ENCODE measurements at places on chromosomes 12 and 14.

DNA sequence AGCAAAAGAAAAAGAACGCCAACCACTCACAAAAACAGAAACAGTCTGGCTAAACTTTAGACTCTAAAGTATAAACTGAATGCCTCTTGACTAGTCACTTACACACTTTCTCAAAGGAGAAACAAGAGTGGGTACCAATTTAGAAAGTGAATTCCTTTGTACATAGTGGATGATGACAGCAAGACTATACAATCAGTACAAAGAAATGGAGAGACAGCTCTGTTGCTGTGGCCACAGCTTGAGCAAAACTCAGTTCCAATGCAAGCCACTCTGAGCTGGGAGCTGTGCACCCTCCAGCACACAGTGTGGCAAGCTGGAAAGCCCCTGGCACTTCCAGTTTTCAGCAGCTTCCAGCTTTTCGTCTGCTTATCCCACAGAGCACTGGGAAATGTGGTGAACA lies 21.7 kb downstream of the NT5DC3 start:
- DNase-seq, result no peak

DNA sequence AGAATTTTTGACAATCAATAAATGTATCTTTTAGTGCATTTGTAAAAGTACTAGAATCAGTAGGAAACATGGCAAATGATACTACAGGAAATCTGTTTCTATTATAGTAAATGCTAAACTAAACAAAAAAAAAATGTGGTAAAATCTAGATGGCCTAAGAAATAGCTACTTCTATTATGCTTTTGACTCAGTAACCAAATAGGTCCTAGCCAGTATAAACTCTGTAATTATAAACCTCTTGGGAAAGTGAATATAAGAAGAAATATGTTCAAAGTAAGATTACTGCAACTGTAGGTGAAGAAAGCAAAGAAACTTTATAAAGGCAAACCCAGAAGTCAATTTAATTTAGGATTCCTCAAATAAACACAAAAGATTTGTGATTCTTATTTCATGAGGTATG lies 581.2 kb downstream of the LRFN5 start:
- DNase-seq, result no peak

DNA sequence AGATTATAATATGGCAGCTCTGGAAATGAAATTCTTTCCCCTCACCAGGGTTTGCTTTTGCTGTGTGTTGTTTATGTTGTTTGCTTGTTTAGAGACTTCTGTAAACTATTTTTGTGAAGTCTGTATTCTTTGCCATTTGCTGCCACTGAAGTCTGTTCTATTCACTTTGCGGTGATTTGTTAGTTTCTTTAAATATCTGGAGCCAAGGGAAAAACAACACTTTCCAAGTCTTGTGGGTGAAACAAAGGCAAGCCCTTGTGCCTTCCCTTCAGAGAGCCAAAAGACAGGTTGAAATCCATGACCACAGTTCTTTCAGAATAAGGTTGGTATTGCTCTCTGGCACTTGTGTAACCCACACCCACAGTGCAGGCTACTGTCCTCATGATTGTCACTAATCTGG lies 59.5 kb upstream of the RNU6-7 start:
- no peak for DNase-seq

- DNase-seq, result no peak
These were observed 5.3 kb downstream of the OASL start for GRCh38 chr12:121033625-121034349.

GRCh38 chr12:108302403-108303311 lies 36.5 kb downstream of the CMKLR1 start:
- no peak for DNase-seq

GRCh38 chr14:57834961-57835360 lies 30.9 kb downstream of the SLC35F4 start:
- no peak for DNase-seq

GRCh38 chr12:68140556-68140955 lies 19.0 kb downstream of the IFNG start:
- no peak for DNase-seq

- no peak for DNase-seq
These were observed 97.4 kb downstream of the C12orf50 start for GRCh38 chr12:87931812-87932211.

GRCh38 chr12:82438356-82438755 lies 80.0 kb downstream of the METTL25 start:
- no peak for DNase-seq

- peak; percentile 11 for DNase-seq
These were observed 42.2 kb upstream of the CAPRIN2 start for GRCh38 chr12:30796891-30797371.

GRCh38 chr12:94250130-94250529 lies 101.8 kb downstream of the PLXNC1 start:
- no peak for DNase-seq

GRCh38 chr12:94080341-94081009 lies 67.9 kb upstream of the PLXNC1 start:
- DNase-seq, result no peak

DNA sequence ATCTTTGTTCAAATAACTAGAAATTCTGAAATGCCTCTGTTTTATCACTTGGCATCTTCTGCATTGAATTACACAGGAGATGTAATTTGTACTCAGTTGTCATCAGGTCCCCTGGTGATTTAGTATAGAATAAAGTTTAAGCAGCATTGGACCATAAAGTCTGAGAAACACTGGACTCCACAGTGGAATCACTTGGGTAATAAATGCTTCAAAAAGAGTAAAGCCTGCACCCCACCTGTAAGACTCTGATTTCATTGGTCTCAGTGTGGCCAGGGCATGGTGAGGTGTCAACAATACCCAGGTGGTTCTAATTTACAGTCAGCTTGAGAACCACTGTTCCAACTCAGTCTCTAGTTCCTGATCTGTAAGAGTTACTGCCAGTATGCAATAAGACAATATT lies 148.9 kb downstream of the ITPR2 start:
- DNase-seq, result no peak

DNA sequence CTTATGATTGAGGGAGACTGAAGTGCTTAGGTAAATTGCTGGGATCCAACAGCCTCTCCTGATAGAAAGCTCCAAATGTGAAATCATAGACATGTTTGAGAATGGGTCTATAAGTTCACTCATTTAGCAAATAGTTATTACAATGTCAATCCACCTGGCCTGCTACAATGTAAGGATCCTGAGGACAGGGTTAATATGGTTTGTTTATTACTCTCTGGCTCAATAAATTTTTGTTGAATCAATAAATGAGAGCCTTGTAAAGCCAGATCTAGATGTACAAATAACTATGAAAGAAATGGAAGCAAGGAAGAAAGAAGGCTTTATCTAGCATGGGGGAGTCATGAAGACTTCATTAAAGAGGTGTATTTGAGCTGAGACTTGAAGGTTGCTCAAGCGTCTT lies 165.6 kb upstream of the IGF1 start:
- no peak for DNase-seq

GRCh38 chr12:51281202-51281924 lies 11.1 kb upstream of the SMAGP start:
- DNase-seq, result no peak

GRCh38 chr12:13686260-13686659 lies 295.1 kb downstream of the GRIN2B start:
- DNase-seq, result no peak

GRCh38 chr12:67241482-67241881 lies 27.7 kb upstream of the CAND1 start:
- no peak for DNase-seq

DNA sequence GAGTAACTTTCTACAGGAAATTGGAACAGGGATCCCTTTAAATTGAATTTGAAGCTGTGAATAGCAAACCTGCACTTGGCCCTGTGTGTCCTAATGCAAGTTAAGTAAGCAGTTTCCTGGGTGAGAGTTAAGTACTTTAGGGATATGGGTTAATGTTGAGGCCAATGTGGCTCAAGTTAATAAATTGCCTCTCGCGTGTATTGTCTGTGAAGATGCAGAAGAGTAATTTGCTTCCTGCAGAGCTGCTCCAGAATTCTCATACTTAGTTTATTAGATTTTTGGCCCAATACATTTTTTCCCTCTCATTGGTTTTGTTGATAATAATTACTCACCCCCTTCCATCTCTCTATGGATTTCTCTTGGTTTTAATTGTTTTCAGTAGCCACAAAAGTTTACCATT lies 86.5 kb downstream of the SLC25A47 start:
- DNase-seq, result no peak

DNA sequence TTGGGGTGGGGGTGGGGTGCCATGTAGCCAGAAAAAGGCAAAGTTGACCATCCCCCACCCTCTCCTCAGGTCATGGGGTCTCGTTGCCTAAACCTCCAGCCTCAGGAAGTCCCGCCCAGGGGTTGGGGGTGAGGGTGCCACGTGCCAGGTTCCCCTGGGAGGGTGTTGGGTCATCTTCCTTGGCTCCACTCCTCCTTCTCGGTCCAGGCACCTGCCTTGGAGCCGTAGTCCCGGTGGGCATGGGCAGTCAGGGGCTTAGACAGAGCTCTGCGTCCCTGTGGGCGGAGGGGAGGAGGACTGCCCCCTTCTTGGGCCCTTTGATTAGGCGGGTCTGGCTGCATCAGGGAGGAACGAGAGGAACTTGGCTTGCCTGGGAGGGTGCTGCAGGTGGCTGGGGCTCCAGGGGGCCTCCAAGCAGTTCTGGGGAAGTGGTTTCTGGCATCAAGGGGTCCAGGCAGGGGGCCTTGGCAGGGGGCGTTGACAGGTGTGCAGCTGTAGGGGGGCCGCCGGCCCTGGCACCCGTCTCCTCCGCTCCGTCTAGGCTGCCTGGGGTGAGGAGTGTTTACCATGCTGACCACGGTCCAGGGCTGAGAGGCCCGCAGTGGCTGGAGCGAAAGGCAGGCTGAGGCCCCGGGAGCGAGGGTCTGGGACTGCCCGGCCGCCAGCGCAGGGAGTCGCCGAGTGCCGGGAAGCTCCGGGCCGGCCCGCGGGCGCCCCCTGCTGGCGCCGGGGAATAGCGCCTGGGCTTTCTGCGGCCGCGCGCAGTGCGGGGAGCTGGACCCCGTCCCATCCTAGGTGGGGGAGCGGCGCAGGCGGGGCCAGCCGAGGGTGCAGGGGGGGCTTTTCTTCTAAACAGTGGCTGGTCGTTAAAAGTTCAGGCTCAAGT lies 7.9 kb downstream of the SETD1B start:
- peak; percentile 69 for DNase-seq

- DNase-seq, result no peak
These were observed 10.4 kb downstream of the CORO1C start for GRCh38 chr12:108720757-108721514.

- DNase-seq, result no peak
These were observed 37.2 kb upstream of the TUBA1C start for GRCh38 chr12:49227713-49228112.

GRCh38 chr12:115472852-115473251 lies 788.9 kb upstream of the TBX3 start:
- no peak for DNase-seq

DNA sequence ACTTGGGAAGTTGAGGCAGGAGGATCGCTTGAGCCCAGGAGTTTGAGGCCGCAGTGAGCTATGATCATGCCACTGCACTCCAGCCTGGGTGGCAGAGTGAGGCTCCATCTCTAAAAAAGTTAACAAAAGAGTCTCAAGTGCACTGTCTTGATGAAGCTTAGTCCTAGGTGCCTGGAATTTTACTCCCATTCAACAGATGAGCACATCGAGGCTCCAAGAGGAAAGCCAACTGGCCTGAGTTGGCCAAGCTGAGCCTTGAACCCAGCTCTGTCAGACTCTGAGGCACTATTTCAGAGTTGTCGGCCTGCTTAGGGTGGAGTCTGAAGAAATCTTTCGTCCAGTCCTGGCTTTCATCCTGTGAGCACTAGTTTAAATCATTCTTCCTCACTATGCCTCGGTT lies 98.1 kb upstream of the MAP1LC3B2 start:
- DNase-seq, result no peak

DNA sequence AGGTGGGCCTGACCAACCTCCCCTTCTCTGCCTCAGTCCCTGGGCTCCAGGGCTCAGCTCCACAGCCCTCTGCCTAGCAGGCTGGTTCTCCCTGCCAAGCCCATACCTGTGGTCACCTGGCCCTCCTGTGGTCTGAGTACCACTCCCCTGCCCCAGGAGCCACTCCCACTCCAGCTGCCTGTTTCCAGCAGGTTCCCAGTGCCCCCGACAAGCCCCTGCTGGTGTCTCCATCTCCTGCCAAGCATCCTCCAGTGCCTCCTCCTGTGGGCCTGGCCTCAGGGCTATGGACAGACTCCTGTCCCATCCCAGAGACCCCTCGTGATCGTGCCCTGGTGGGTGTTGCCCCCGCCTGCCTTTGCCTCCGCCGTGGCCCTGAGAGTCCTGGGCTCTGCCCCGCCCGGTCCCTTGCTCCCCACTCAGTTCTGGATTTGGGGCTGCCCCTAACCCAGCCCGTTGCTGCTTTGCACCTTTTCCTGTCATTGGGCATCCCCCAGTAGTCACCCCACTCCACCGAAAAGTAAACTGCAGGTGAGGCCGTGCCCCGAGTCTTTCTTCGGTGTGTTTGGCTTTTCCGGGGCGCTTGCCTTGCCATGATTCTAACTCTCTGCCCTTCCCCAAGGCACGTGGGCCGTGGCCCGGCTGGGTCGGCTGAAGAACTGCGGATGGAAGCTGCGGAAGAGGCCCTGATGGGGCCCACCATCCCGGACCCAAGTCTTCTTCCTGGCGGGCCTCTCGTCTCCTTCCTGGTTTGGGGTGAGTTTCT lies 9.8 kb downstream of the MEG3 start:
- DNase-seq, result no peak

DNA sequence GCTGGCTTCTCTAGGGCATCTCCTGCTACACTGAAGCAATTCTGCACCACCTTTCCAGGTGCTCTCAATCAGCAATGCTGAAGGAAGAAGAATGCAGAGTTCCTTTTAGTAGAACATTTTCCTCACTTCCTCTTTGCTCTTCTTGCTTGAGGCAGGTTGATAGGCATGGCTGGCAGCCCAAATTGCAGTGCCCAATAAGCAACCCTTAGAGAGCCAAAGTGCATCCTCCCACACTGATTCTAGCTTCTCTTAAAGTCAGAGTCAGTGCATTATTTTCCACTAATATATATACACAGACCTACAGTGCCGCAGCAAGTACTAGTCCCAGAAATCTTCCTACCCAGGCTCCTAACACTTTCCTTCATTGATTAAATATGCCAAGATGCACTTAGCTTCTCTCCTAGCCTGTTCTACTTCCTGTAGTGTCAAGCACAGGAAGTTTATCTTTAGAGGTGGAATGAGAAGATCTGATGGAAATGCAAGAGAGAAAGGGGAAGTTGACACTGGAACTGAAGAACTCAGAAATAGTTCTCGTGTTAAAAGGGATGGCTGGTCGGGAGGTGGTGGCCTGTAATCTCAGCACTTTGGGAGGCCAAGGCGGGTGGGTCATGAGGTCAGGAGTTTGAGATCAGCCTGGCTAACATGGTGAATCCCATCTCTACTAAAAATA lies 132.7 kb downstream of the SSPN start:
- no peak for DNase-seq

GRCh38 chr14:91509878-91510170 lies 286 bp downstream of the PPP4R3A start:
- no peak for DNase-seq

DNA sequence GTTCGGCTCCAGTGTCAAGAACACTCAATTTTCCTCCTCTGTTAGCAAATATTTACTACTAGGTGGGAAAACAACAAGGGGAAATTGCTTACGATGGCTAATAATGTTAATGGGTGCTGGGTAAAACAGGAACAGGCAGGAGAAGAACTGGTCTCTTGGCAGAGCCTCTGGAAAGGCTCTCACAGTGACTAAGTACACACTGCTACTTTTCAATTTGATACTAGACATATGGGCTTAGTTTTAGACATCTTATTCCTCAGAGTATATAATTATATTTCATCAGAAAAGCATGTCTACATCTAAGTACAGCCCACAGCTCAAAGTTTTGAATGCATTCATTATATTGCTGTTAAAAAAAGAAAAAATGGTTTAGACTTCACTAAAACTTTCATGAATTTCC lies 65.4 kb upstream of the SAV1 start:
- no peak for DNase-seq

- no peak for DNase-seq
These were observed 42.0 kb downstream of the ADIPOR2 start for GRCh38 chr12:1732914-1733313.

GRCh38 chr12:94033101-94033500 lies 115.3 kb upstream of the PLXNC1 start:
- DNase-seq, result no peak
